ENCODE measurements at places on chromosomes 12 and 14.

DNA sequence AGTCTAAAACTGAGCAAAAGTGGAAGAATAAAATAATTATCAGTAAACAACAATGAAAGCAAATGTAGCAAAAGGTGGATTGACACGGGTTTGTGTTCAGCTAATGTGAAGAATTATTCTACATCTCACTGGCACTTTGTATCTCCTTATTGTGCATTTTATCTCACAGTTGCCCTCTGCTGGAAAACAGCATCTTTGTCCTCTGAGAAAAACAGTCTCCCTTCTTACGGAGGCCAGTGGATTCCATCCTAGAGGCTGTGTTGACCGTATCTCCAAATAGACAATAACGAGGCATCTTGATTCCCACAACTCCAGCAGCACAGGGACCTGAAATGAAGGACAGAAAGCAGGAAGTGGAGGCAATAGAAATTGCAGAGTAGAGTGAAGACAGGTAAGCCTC is 51.3 kb upstream of the PLBD1 start:
- DNase-seq, result no peak

DNA sequence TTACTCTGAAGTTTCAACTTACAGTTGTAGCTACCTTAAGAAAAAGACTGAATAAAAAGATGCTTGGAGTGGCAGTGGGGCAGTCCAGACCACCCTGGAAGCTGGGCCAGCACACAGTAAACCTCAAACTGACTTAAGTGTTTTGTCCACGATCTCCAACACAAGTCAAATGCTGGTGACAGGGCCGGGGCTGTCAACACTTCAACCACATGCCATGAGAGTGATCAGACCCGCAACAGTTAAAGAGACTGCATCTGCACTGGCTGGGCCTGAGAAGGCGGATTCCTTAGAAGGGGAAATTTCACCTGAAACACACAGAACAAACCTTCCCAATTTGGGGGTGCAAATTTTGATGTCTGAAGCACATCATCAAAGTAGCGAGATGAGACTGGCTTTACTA is 223.5 kb upstream of the CAND1 start:
- no peak for DNase-seq

- DNase-seq, result no peak
Measured at GRCh38 chr14:75835737-75836136, 146.1 kb downstream of the TGFB3 start.

- no peak for DNase-seq
Measured at GRCh38 chr12:127239781-127240180, 1027.2 kb upstream of the TMEM132C start.

DNA sequence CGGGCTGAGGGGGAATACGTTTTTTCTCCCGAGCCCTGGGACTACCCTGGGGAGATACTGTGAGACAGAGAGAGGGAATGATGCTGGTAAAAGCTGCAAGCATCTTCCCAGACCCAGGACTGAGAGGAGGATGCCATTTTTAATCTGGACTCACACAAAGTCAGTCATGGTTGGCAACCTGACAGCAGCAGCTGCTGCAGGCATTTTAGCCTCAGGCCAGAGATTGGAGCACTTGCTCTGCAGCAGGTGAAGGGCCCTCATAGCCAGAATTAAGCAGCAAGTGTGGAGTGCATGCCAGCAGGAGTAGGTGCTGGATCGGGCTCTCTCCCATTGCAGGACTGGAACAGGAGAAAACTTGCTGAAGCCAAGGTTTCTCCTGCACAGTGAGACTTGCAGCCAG is 361.1 kb upstream of the CLEC14A start:
- no peak for DNase-seq

DNA sequence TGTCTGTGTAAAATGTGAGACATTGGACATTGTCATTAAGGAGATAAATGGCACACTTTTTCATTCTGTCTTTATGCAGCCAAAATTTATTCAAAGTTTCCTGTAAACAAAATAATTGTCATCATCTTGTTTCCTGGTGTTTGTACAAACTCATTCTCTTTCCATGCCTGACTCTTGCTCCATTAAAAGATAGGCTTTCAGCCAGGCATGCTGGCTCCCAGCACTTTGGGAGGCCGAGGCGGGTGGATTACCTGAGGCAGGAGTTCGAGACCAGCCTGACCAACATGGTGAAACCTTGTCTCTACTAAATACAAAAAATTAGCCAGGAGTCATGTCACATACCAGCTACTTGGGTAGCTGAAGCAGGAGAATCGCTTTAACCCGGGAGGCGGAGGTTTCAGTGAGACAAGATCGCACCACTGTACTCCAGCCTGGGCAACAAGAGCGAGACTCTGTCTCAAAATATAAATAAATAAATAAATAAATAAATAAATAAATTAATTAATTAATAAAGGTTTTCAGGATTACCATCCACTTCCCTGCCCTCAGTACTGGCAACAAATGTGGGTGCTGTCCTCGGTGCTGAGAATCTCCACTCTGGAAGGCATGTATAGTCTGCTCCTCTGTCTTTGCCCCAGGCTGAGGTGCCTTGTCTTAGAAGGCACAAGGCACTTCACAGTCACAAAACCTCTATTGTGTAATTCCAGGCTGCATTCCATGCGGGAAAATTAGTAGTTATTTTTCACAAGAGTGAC is 83.2 kb downstream of the PAH start:
- DNase-seq, result no peak
